ENCODE measurements at places on chromosomes 4 and X. TPM values are rescaled to one million over a fixed set of nuclear protein-coding genes. Genes with fewer than 3 reads are reported as not detected.

DNA sequence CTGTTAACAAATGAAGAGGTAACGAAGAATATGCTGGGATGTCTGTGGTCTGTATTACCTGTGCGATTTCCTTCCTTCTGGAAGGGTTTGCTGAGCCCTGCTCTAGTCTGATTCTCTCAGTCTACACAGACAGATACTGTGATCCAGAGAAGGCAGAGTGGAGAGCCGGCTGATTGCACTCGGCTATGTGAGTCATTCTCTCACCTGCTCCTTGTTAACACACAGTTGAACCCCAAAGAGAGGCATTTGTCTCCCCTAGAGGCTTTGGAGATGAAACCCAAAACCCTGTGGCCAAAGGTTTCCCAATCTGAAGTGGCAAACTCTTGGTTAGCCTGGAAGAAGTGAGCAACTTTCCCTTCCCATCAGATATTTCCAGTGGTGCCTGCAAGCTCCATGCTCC is 78.1 kb upstream of the GPC4 start:
- no peak overlapping the region for H3K27ac ChIP-seq
- no peaks in the 10 kb centered on the region for H3K4me1 ChIP-seq
- DNase-seq = no peak
- no peaks in the 10 kb centered on the region for H3K36me3 ChIP-seq
- H3K4me3 ChIP-seq = no peak overlapping the region
- no peaks in the 10 kb centered on the region for H3K27me3 ChIP-seq

DNA sequence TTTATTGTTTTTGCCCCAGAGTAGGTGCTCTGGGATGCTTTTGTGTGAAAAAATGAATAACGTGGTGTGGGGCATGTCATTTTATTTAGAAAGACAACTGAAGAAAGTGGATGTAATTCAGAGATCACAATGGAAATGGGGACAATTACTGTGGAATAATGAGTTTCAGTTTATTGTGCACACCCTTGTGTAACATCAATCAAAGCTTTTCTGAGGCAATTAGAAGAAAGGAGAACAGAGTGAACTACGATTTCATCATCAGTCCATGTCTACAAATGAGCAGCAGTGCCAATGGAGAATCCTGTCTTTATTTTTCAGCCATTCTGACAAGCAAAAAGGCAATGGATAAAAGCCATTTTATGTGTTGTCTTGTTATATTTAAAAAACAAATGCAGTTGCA is 339.2 kb downstream of the TMA16 start:
- DNase-seq = no peak
- H3K4me1 ChIP-seq = no peaks in the 10 kb centered on the region
- no peak overlapping the region for H3K27ac ChIP-seq
- no peaks in the 10 kb centered on the region for H3K27me3 ChIP-seq
- H3K4me3 ChIP-seq = no peak overlapping the region

GRCh38 chr4:54940996-54941865 is 184.2 kb downstream of the KDR start:
- H3K27me3 ChIP-seq = no peaks in the 10 kb centered on the region
- peaks cover 12% of the 10 kb centered on the region for H3K4me1 ChIP-seq
- H3K27ac ChIP-seq = no peak overlapping the region
- no peak overlapping the region for H3K4me3 ChIP-seq

MAGEE1 gene
- total RNA-seq = 2.7 TPM

GRCh38 chr4:22483551-22483981 is 32.3 kb downstream of the ADGRA3 start:
- DNase-seq = no peak
- H3K27ac ChIP-seq = no peak overlapping the region
- H3K27me3 ChIP-seq = no peaks in the 10 kb centered on the region
- no peak overlapping the region for H3K4me3 ChIP-seq
- peaks cover 9% of the 10 kb centered on the region for H3K4me1 ChIP-seq

UGT8 gene
- total RNA-seq = 1.2 TPM

GRCh38 chr4:22672519-22672918 is 20.2 kb upstream of the GBA3 start:
- no peaks in the 10 kb centered on the region for H3K36me3 ChIP-seq
- no peaks in the 10 kb centered on the region for H3K27me3 ChIP-seq
- H3K4me3 ChIP-seq = no peak overlapping the region
- no peak for DNase-seq
- no peaks in the 10 kb centered on the region for H3K4me1 ChIP-seq

DNA sequence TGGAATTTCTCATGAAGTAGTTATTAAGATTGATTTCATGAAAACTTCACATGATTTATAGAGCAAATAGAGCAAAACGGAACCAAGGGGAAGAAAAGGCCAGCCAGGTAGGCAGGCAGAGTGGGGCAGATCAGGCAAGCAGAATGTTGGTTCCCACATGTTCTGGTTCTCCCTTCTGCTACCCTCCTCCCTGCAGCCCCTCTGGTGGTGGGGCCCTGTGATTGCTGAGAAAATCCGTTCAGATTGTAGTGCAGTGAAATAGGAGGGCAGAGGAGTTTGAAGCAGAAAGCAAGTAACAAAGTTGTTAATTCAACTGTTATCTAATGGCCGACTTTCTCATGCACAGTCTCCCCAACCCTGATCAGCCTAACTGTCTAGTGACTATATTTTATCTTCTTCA is 185.3 kb downstream of the MID1IP1 start:
- DNase-seq = no peak
- no peaks in the 10 kb centered on the region for H3K27me3 ChIP-seq
- H3K4me3 ChIP-seq = no peak overlapping the region
- no peaks in the 10 kb centered on the region for H3K4me1 ChIP-seq
- H3K36me3 ChIP-seq = no peaks in the 10 kb centered on the region
- H3K27ac ChIP-seq = no peak overlapping the region
